ENCODE measurements at places on chromosomes 2 and 18. TPM values are rescaled to one million over a fixed set of nuclear protein-coding genes. Genes with fewer than 3 reads are reported as not detected.
A peak's percentile ranks its signal among the peaks of the same experiment; 100 is the strongest.

- peak; percentile 71 for DNase-seq
Observed at GRCh38 chr2:56008661-56009431, 85.3 kb upstream of the EFEMP1 start.

IL18RAP gene
- 0.04 TPM for polyA plus RNA-seq

DNA sequence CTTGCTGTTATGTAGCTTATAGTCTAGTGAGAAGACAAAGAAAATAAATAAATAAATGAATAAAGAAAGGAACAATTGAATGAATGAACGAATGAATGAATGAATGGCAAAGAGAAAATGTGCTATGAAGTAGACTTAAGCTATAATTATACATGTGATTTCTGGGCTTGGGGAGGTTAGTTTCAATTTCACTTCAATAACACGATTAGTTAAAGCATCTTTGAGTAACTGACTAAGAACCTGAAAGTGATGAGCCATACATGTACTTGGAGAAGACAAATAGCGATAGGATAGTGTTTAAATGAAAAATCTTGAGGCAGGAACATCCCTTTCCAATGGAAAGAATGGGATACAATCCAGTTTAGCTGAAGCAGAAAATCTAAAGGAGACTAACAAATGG is 593.1 kb upstream of the LRRTM4 start:
- no peak for DNase-seq

DNA sequence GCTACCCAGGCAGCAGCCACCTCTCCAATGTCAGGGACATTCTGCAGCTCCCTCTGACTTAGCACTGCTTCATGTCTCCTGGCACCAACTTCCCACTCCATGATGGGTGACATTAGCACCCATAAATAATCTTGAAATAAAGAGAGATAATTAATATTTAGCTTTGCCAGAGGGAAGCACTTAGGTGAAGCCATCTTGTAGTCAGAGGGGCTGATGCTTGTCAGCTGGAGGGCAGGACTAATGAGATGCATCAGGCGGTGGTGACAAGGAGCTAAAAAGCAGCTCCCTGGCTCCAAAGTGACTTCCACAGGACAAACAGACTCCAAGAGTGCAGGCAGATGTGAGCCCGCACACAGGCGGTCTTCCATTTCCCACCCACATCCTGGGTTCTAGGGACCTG is 153.0 kb upstream of the ID2 start:
- no peak for DNase-seq

GRCh38 chr2:29946505-29946904 is 25.1 kb upstream of the ALK start:
- no peak for DNase-seq

GRCh38 chr2:74025971-74026612 is 41.4 kb downstream of the TET3 start:
- no peak for DNase-seq

OR6B2 gene
- not detected for polyA plus RNA-seq

GRCh38 chr18:21453511-21453901 is 147.0 kb downstream of the ESCO1 start:
- peak; percentile 52 for DNase-seq

GRCh38 chr2:202723746-202724145 is 89.0 kb downstream of the FAM117B start:
- DNase-seq, result no peak

- DNase-seq, result peak; percentile 34
Observed at GRCh38 chr2:128389388-128390086, 70.9 kb upstream of the HS6ST1 start.

DNA sequence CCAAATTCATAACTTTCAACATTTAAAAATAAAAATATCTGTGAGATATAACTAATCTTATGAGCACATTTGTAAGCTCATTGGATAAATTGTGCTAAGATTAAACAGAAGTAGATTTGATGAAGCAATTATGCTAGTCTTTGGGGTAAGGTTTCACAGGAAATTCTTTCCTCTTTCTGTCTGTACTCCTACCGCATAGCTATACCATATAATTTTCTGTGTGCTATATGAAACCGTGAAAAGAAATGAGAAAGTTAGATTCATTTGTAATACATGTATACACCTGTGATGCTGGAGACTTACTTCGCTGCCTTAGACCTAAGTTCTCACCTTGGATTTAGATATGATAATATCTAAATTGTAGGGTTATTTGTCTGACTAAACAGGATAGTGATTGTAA is 184.7 kb downstream of the PPP1R1C start:
- DNase-seq, result no peak

GRCh38 chr2:175004730-175004979 is 526 bp downstream of the CHN1 start:
- DNase-seq, result no peak

DNA sequence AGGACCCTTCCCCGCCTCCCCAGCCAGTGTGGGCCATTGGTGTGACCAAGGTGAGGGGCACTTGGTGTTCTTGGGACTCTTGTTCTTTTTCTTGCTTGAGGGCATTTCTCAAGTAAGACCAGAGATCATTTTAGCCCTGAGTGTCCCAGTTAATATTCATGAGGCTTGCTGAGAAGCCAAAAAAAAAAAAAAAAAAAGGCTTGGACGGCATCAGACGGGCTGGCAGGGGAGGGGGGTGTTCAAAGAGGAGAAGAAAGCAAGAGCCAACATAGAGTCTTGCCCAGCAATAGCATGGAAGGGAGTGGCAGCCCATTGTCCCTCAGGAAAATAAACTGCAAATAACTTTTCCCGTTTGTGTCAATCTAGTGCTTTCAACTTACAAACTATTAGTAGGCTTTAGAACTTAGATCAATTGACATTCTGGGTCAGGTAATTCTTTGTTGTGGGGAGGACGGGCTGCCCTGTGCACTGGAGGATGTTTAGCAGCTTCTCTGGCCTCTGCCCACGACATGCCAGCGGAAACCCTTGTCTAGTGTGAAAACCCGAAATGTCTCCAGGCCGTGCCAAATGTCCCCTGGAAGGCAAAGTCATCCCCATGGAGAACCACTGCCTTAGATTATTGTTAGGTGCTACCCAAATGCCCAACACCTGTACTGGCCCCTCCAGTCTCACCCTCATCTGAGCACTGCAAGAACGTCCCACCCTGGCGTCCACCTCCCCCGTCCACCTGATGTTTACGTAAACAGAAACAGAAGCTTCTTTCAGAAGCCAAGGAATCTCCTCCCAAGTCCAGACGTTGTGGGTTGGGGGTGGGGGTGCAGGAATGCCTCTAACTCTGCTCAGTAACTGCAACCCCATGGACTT is 163.4 kb downstream of the BCL2 start:
- no peak for DNase-seq

ITPRID2 gene
- 36.8 TPM for polyA plus RNA-seq

GRCh38 chr2:228600265-228600664 is 418.8 kb upstream of the SPHKAP start:
- DNase-seq, result no peak

IL36RN gene
- polyA plus RNA-seq, result not detected

- DNase-seq, result no peak
Observed at GRCh38 chr2:149033716-149034115, 4.8 kb upstream of the LYPD6B start.

- no peak for DNase-seq
Observed at GRCh38 chr2:46935071-46935470, 19.5 kb upstream of the MCFD2 start.

RBM43 gene
- 0.52 TPM for polyA plus RNA-seq

RTP5 gene
- polyA plus RNA-seq, result 0.01 TPM

GRCh38 chr2:216897561-216898203 is 37.8 kb upstream of the TNP1 start:
- DNase-seq, result no peak

- no peak for DNase-seq
Observed at GRCh38 chr18:76370686-76371085, 124.4 kb downstream of the ZNF516 start.

- DNase-seq, result no peak
Observed at GRCh38 chr2:174344716-174345461, 10.1 kb downstream of the SP9 start.

IRS1 gene
- 17.1 TPM for polyA plus RNA-seq

- DNase-seq, result no peak
Observed at GRCh38 chr2:127208313-127208712, 11.8 kb downstream of the CYP27C1 start.

GRCh38 chr2:215982465-215982875 is 30.9 kb downstream of the MREG start:
- DNase-seq, result no peak

DNA sequence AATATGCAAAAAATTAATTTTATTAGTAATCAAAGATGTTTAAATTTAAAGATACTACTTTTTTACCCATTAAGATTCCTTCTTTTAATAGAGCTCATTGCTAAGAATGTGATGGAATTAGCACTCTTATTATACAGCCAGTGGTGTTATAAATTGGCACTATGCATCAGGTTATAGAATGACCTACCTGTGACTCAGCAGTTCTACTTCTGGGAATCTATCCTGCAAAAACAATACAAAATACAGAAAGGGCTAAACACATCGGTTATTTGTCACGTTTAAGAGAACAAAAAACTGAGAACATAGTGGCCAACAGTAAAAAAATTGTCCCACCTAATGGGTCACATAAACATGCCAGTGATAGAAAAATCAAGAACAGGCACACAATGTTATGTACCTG is 9.4 kb upstream of the ADD2 start:
- no peak for DNase-seq

DCDC2C gene
- 0.13 TPM for polyA plus RNA-seq

- no peak for DNase-seq
Observed at GRCh38 chr2:134706587-134707329, 12.0 kb downstream of the TMEM163 start.

DNA sequence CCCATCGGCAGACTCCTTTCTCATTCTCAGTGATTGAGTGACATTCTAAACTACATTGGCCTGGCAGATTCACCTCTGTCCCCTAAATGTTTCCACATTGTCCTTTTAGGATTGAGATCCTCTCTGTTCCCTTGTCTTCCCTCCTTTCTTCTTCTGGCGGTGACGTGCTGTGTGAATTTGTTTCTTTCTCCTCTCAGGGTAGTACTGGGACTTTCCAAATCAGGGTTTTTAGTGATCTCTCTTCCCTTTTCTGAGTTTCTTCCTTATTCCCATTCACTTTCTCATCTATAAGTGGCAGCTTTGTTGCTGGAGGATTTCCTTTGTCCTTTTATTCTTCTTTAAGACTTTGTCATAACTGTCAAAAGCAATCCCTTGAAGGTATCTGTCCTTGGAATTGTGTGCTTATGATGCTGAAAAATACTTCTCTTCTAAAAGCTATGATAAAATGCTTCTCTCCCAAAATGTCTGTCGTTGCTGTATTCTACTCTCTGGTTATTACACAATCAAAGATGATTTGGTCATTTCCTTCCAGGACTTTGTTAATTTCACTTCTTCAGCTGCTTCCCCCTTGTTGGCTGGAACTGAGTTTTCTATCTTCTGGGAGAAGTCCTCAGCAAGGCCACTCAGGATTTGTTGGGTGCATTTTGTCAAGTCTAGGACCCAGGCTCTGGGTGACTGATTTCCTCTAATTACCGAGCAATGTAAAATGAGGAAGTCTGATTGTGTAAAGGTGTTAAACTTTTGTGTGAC is 4.9 kb upstream of the IL1B start:
- no peak for DNase-seq

GRCh38 chr2:32742376-32742775 is 114.5 kb downstream of the TTC27 start:
- DNase-seq, result no peak

DNA sequence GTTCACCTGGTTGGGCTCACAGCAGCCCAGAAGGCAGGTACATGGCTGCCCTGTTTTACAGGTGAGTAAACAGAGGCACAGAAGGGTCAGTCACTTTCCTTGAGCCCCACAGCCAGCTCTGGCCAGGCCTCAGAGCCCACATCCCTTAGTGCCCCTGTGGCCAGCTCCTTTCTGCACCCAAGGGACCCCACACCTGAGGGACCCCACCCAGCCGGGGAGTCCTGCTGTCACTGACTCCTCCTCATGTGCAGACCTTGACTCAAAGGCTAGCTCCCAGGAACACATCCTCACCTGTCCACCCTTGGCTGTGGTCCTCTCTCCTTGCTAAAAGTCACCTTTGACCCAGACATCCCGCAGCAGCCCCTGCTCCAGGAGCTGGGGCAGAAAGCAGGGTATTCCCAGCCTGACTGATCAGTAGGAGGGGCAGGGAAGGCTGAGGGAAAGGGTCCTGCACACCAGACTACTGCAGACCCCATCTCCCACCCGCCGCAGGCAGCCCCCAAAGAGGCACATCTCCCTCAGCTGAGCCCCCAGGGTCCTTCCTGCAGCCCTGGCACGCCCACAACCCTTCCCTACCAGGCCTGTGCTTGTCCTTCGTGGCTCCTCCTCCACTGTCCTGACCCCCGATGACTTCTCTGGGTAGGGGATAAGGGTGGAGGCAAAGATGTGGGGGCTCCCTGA is 9.8 kb upstream of the ARHGEF4 start:
- no peak for DNase-seq

DNA sequence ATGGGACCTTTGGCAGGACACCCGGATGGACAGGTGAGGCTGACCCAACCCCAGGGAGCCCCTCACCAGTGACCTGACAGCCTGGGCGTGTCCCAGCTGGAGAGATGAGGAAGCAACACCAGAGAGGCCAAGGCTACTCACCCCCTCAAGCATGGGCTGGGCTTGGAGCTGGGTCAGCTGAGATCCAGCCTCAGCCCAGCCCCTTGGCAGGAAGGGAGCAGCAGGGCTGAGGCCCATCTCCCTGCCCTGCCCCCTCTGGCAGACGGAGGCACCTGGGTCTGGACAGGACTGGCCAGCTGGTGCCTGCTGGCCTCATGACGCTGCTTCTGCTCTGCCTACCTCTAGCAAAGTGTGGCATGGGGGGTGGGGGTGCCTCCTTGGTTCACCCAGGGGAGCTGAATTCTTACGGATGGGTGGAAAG is 37.8 kb downstream of the HS6ST1 start:
- DNase-seq, result peak; percentile 67

CCDC141 gene
- 2.8 TPM for polyA plus RNA-seq

GRCh38 chr2:237715459-237715947 is 83.1 kb upstream of the RBM44 start:
- DNase-seq, result no peak

All from psoas muscle (tissue), 8 donors.